ENCODE measurements at places on chromosomes 6 and 20.

GRCh38 chr6:151679081-151679480, 128.4 kb upstream of the ESR1 start:
- no peak for DNase-seq

DNA sequence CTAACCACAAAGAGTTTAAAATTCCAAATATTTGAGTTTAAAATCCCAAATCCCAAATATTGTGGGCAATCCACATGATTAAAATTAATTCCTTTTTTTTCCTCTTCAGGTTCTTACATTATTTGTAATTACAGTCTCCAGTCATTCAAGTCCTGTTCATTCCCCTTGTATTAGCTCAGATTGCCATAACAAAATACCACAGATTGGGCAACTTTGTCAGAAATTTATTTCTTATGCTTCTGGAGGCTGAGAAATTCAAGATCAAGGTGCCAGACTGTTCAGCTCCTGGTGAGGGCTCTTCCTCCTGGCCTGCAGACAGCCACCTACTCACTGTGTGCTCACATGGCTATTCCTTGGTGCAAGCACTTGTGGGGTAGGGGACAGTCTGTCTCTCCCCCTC, 105.5 kb downstream of the ARMC2 start:
- no peak for DNase-seq

DNA sequence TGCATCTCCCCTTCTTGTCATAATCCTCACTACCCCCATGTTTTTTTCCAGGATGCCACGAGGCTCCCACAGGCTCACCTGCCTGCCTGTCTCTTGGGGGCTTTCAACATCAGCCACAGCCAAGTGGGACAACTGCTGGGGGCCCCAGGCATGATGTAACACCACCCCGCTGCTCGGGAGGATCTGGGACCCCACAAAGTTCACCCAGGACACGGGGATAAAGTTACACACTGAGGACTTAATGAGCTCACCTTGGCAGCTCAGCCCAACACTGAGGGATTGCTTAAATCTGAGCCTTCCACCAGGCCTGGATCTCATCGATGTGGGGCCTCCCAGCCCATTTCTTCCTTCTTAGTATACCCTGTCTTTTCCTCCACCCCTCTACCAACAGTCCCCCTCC, 56.4 kb upstream of the NNAT start:
- no peak for DNase-seq

GRCh38 chr6:101086473-101086872, 205.3 kb upstream of the ASCC3 start:
- DNase-seq = no peak

DNA sequence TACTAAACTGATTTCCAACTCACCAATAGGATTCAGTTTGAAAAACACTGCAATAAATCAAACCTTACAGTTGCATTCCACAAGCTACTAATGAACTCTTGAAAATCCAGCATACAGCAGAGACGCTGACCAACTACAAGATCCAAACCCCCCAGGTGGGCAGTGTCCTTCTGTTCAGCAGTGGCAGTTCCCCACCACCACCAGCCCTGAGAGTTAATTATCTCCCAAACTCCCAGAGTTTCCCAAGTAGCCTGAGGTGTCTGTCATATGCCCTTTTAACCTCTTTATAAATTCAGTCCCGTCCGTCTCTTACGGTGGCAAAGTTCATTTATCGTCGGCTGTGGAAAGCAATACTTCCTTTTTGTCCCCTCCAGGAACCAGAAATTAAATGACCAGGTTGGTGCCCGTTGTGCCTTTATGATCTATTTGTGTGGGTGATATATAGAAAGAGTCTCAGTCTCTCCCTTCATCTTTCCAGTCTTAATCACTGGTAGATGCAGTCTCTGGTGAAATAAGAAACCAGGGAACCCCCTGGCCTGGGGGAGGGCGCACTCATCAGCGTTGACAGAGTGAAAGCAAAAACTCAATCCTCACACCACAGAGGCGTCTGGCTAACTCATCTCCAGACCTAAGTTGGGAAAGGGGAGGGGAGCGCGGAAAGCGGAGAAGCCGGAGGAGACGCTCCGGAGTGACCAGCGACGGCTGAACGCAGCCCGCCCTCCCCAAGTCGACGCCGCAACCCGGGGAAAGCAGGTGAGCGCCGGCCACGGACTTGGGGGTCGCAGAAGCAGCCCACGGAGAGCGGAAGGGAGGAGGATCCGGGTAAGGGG, 717 bp downstream of the MRPL14 start:
- DNase-seq = peak; percentile 57

DNA sequence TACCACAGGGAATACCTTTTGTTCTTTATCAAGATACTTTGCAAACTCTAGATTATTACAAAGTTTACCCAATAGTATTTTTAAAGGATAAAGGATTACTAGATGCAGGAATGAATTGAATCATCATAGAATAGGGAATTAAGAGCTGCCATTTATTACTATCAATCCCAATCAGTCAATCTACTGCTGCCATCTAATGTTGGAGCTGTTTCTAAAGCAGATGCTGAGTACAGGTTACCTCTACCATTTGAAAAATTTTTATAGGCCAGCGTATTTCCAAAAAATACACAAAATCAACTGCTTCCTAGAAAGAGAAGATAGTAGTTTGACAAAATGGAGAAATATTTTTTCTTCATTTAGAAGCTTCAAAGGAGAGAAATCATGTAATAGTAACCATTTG, 520.4 kb downstream of the ADGRB3 start:
- DNase-seq = no peak

GRCh38 chr20:46979603-46980241, 85.1 kb downstream of the EYA2 start:
- DNase-seq = no peak

GRCh38 chr20:34824026-34824425, 1.4 kb downstream of the NCOA6 start:
- DNase-seq = no peak

DNA sequence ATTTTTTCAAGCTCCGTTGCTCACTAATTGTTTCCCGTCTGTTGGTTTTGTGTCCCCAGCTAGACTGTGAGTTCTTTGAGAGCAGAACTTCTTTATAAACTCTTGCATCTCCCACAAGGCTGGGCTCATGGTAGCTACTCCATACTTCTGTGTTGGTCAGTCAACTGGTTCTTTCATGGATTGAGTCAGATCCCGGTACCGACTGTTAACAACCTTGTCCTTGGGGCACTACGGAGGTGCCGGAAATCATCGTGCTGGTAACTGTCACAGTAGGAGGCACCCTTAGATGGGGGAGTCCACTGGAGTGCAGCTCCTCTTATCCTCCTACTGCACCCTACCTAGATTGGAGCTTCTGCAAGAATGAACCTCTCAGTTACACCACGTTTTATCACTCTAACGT, 8.6 kb upstream of the STX16 start:
- DNase-seq = no peak

DNA sequence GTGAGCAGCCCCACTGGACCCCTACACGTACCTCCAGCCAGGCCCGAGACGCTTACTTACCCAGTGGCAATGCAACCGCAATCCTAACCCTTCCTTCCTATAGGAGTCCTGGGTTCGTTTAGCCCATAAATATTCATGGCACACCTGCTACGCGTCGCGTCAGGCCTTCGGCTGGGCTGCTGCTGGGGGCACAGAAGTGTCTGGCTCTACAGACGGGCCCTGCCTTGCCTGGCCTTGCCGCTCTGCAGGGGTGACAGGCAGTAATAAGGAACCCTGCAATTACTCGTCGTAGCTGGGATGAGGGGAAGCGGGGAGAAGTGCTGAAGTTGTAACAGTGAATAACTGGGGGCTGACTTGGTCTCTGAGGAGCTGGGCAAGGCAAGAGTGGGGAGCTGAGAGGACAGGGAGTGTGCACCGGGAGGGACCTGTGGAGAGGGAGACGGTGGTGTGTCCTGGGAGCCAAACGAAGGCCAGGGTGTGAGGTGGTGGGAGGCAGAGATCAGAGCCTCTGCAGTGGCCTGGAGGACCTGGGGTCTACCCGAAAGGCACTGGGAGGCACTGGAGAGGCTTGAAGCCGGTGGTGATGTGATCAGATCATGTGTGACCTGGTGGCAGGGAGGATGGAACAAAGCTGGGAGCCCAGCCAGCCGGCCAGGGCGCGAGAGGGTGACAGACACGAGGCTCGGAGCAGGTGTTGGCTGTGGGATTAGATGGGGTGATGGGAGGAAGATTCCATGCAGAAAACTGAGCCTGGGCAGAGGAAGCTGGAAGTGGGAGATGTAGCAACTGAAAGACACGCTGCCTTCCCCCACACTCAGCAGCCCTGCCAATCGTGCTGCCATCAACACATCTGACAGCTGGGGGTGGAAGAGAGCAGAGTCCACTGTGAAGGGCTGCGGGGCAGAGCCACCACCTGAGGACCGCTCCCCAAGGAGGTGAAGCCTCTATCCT, 36.4 kb downstream of the PSMG4 start:
- DNase-seq = no peak
